ENCODE measurements at places on chromosomes 1 and 21.

DNA sequence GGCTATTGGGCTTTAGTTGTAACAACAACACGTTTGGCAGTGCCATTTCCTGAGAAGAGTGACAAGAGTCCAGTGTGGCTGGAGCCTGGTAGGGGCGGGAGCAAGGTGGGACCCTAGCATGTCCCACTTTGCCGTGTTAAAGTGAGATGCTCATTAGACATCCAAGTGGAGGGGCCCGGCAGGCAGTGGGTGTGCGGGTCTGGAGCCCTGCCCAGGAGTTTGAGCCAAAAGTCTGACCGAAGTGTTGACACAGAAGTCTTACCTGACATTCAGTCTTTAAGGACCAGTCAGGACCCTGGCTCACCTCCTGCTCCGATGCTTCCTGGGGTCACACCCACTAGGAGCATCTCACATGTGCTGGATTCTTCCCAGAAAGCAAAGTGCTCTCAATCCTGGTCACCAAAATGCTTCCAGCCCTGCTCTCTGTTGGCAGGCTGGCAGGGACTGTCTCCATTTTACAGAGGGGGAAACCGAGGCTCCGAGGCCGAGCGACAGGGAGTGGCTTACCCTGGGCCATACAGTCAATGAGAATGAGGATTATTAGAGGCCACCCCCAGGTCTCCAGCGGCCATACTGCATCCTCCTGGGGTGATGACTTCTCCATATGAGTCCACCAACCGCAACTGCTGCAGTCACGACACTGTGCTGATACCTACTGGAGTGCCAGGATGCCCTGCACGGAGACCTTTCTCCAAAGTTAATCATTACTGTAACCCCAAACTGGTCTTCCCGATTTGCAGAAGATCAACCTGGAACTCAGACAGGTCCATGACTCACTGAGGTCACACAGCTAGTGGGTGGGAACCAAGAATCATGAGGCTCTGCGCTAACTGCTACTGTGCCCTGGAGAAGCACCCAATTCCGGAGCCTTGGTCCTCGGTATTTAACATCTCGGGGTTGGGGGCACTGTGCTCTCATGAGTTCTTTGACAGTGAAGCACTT lies 112.7 kb downstream of the PRDM2 start:
- no peak for DNase-seq

- no peak for DNase-seq
These were observed 28.0 kb upstream of the PLCH2 start for GRCh38 chr1:2448098-2448445.

DNA sequence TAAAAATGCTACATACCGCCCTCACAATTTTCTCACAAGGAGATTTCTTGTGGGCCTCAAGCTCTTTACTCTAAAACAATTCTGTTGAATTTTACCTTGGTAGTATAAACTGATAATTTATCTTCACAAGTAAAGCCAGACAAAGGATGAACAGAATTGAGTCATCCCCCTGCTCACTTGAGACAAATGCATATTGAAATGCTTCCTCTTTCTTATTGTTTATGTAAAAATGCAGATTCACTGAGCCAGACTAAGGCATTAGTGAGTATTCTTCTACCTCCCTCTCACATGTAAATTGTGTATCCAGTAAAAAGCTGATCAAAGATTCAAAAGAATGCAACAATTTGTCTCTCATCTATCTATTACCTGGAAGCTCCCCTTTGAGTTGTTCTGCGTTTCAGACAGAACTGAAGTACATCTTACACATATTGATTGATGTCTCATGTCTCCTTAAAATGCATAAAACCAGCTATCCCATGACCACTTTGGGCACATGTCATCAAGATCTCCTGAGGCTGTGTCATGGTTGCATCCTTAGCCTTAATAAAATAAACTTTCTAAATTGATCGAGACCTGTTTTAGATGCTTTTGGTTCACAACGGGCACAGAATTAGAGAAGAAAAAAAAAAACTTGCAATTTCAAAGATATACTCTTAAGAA lies 743.1 kb upstream of the B3GALT2 start:
- no peak for DNase-seq

DNA sequence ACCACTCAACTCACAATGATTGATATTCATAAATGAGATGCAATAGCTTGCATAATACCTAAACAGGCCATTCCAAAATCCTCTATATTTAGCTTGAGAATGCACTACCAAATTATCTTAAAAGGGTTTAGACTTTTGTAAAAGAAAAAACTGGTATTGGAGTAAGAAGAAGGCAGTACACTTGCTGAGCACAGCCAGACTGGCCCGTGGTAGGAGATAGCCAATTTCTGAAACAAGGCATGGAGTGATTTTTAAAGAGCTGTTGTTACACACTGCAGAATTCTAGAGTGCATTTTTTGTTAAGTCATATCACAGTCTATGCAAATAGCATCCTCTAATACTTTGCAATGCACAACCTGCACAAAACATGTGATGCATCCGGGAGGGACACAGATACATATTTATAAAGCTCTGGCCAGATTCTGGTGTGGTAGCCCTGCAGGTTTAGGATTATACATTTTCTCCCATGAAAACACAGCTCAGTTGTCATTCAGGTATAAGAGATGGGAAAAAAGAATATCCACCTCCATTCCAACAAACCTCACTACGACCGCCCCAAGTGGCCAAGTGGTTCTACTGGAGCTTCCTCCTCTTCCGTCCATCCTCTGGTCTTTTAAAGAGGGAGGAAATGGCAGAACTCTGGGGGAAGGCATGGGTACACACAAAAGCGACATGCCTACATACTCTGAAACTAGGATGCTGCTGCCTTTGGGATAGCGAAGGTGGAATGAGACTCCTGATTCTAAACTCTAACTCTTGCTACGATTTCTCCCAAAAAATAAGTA lies 40.8 kb downstream of the BCAR3 start:
- no peak for DNase-seq

DNA sequence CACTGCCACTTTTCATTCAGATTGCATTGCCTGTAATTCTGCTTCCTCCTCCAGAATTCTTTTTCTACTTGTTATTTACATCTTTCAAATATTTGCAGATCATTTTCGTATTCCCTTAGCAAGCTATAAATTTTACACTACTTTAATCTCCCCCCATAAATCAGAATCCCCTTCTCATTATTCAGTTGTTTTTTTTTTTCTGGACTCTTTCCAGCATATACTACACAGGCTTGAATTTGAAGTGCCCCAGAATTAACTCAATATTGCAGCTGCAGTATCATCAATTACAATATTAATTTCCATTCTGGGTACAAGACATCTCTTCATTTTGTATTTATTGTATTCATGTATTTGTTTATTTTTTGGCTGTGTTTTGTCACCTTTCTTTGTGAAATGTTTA lies 1494.3 kb downstream of the AMY1C start:
- DNase-seq = no peak

DNA sequence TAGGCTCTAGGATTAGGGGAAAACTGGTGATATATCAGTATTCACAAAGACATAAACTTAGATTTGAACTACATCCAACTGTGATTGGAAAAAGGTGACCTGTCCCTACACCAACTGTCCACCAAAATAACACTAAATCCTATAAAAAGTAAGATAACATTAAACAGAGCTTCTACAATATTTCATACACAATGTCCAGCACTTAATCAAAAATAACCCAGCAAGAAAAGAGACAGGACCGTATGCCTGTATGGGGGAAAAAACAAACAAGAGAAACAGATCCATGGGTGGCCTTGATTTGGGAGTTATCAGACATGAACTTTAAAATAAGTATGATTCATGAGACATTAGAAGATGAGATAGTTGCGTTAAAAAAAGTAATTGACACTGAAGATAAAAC lies 9.7 kb upstream of the COL6A2 start:
- no peak for DNase-seq

- no peak for DNase-seq
These were observed 479.5 kb downstream of the PLPP3 start for GRCh38 chr1:56099766-56100265.

DNA sequence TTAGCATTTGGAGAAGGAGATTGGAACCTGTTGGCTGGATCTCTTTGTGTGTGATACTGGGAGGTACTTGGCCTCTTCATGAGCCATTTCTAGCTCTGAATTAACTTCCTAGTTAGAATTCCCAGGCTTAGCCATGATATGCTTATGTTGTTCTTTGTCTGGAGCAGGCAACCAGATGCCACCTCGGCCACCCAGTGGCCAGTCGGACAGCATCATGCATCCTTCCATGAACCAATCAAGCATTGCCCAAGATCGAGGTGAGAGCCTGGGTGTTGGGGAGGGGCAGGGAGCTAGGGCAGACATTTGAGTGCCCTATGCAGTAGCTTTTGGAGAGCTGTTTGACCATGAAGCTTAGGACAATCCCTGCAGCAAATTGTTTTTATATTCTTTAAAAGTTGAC lies 26.5 kb upstream of the PIGV start:
- DNase-seq = no peak

DNA sequence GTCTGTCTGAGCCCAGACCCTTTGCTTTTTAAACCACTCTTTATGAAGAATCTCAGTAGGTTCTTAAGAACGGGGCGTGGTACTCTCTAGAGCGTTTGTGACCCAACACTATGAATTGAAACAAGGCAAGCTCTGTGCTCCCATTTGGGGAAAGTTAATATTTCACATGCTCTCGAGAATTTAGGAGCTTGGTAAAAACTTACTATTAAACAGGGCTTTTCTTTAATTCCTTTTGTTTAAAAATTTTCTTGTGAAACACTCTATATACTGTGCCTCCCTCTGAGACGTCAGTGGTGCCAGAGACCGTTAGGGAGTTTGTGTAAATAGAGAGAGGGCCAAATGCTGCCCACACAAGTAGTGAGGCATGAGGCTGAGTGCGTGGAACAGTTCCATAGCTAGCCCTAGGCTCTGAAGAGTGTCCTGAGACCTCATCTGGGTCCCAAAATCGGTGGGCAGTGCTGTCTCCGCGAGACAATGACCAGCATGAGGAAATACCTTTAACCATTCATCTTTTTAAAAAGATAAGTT lies 144.7 kb downstream of the ROR1 start:
- no peak for DNase-seq

DNA sequence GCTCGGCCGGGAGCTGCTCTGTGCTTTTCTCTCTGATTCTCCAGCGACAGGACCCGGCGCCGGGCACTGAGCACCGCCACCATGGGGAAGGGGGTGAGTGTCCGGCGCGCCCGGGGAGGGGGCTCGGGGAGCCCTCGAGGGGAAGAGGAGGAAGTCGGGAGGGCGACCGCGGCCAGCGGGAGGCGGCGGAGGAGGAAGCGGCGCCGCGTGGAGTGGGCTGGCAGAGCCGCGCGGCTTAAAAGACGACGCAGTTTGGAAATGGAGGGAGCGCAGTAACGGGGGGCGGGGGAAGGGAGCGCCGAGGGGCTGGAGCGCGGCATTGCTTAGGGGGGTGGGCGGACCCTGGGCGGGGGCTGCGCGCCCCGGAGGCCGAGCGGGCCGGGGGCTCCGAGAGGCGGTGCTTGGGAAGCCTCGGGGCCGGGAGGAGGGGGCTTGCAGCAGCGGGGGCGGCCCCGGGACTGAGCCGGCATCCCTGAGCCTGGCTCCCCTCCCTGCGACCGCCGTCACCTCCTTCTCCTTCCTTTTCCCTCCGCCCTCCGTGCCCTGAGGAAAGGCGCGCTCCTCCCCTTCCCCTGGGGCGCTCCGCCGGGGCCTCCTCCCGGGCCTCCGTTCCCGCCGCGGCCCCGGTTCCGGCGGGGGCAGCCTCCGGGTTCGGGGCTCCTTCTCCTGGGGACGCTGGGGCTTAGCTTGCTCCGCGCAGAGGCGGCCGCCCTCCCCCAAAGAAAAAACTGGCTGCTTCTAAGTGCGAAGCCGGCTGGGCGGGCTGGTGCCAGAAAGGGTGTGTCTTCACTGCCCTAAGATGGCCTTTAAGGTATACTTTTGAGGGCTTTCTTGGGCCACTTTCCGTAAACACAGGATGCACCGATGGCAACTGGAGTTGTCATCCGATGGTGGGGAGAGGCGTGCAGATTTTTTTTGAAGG lies 648 bp downstream of the ATP1A1 start:
- DNase-seq = peak; percentile 83

GRCh38 chr1:189434461-189434860 lies 1043.2 kb downstream of the BRINP3 start:
- no peak for DNase-seq

GRCh38 chr21:45637883-45638282 lies 5.6 kb upstream of the PCBP3 start:
- DNase-seq = no peak

GRCh38 chr1:208235982-208236761 lies 8.0 kb downstream of the PLXNA2 start:
- peak; percentile 74 for DNase-seq

- no peak for DNase-seq
These were observed 10.8 kb upstream of the CDCP2 start for GRCh38 chr1:54163573-54163972.

GRCh38 chr1:204127597-204128242 lies 24.1 kb downstream of the ETNK2 start:
- no peak for DNase-seq

GRCh38 chr1:109114342-109114674 lies 393 bp downstream of the ELAPOR1 start:
- no peak for DNase-seq

DNA sequence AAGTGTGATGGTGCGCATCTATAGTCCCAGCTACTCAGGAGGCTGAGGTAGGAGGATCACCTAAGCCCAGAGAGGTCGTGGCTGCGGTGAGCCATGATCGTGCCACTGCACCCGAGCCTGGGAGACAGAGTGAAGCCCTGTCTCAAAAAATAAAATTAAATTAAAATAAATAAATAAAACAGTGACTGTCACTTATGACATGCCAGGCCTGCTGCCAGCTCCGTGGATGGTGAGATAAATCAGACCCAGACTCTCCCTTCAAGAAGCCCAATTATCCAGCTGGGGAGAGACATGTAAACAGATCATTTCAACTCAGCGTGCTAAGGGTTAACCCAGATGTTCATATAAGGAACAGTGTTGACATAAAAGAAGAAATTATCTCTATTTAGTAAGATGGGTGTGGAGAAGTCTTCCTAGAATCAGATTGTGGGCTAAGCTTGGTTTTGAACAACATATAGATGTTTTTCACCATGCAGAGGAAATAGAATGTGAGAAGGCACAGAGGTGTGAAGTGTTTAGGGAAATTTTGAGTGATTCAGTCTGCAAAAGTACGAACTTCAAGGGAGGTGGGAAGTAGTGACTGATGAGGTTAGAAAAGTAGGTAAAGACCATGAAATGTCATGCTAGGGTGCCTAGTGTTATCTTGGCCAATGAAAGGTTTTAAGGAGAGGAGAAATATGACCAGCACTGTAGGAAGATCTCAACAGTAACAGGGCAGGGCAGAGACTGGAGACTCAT lies 18.3 kb downstream of the YARS1 start:
- no peak for DNase-seq

GRCh38 chr1:246012341-246012740 lies 494.7 kb downstream of the SMYD3 start:
- DNase-seq = no peak
